ENCODE measurements at places on chromosomes 7 and 10.

GRCh38 chr7:87300756-87301155, 44.7 kb upstream of the CROT start:
- no peak for DNase-seq

GRCh38 chr10:89025453-89025852, 34.9 kb downstream of the FAS start:
- no peak for DNase-seq

DNA sequence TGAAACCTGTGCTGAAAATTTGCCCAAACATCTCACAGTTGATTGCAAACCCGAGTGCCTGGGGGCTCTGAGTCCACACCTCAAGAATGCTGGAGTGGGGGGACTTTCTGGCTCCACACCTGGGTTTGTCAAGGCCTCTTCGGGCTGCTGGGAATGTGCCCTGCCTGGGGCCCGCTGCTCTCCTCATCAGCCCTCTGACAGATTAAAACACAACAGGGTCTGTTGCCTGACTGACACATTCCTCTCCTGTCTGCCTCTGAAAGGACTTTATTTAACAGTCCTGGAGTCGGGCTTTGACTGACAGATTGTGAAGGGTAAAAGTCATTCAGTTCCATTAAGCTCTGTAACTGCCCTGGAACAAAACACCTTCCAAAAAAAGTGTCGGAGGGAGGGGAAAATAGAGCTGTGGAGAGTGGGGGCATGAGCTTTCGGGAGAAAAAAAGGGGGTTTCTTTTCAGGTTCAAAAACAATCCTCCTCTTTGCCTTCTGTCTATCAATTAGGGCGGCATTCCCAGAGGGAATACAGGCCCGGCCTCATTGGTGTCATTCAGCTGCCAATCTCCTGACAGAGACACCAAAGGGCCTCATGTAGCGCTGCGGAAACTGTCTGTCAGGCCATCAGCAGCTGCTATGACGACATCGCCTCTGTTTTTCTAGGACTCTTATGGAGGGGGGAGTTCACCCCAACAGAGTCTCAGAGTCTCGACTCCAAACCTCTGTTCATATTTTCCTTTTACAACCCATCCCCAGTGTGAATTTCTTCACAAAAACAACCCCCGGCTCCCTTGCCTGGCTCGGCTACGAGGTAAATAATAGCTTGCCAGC, 398.8 kb upstream of the NFE2L3 start:
- no peak for DNase-seq

- peak; percentile 40 for DNase-seq
Measured at GRCh38 chr10:106857213-106857612, 307.3 kb downstream of the SORCS1 start.

- no peak for DNase-seq
Measured at GRCh38 chr10:102322914-102323313, 72.6 kb upstream of the NFKB2 start.

GRCh38 chr10:71077143-71077581, 135.2 kb upstream of the UNC5B start:
- DNase-seq: no peak

- DNase-seq: no peak
Measured at GRCh38 chr7:68767462-68767861, 830.8 kb upstream of the AUTS2 start.

DNA sequence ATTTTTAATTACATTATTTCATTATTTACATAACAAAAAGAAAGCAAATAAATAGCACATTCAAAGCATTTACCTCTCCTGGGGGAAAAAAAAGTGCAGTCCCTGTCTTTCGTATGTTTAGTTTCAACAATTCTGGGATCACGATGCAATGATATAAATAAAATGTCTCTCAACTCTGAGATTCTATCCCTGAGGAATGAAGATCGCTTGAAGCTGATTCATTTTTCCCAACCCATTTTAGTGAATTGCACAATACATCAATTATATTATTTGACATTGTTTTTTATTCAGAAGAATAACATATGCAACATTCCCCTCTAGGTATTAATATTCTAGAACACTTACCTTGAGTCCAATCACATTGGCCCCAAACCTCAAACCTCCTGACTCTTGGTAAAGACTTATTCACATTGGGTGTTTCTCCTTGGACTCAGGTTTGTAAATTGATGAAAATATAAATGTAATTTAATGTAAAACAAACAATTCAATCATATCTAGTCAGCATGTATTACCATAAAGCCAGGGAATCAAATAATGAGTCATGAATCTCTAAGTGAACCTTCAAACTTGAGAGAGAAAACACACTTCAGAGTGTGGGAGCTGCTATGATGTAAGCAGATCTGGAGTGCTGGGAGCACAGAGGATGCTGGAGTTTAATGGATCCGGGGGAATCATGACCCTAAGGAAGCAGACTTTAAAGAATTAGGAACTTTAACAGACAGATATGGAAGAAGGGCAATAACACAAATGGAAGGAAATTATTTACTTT, 5.3 kb upstream of the SCIN start:
- DNase-seq: no peak

All from Ammon's horn (tissue), 1 donor.